ENCODE measurements at places on chromosomes 11 and 22. TPM values are rescaled to one million over a fixed set of nuclear protein-coding genes. Genes with fewer than 3 reads are reported as not detected.

RIMBP3C gene
- not detected for total RNA-seq

GLYATL2 gene
- not detected for total RNA-seq

TBRG1 gene
- total RNA-seq: 74.8 TPM

DNA sequence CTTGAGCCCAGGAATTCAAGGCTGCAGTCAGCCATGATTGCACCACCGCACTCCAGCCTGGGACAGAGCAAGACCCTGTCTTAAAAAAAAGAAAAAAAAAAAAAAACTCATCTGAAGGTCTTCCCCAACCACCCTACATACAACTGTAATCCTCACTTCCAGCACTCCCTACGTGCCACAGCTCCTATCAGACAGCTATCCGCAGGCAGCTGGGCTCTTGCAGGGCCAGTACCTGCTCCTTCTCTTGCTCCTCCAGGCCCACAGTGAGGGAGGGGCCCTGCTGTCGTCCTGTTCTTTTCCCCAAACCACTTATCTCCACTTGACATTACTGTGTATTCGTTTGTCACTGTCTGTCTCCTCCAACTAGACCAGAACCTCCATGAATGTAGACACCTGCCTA, 156.1 kb upstream of the NECTIN1 start:
- no peaks in the 10 kb centered on the region for H3K27me3 ChIP-seq
- no peaks in the 10 kb centered on the region for H3K36me3 ChIP-seq
- no peak overlapping the region for H3K4me3 ChIP-seq
- DNase-seq: no peak
- no peak overlapping the region for H3K27ac ChIP-seq
- H3K4me1 ChIP-seq: no peaks in the 10 kb centered on the region

GRCh38 chr11:128180441-128181087, 406.8 kb downstream of the ETS1 start:
- no peaks in the 10 kb centered on the region for H3K36me3 ChIP-seq
- DNase-seq: no peak
- H3K27ac ChIP-seq: no peak overlapping the region
- no peak overlapping the region for H3K4me3 ChIP-seq
- H3K27me3 ChIP-seq: no peaks in the 10 kb centered on the region

- H3K4me3 ChIP-seq: no peak overlapping the region
- no peaks in the 10 kb centered on the region for H3K27me3 ChIP-seq
- H3K27ac ChIP-seq: no peak overlapping the region
- no peak for DNase-seq
- H3K4me1 ChIP-seq: peaks cover 49% of the 10 kb centered on the region
Observed at GRCh38 chr11:57422669-57423068, 4.3 kb downstream of the SLC43A3 start.

- peaks cover 39% of the 10 kb centered on the region for H3K4me1 ChIP-seq
- peak overlapping the region; percentile 99 for H3K4me3 ChIP-seq
- peak overlapping the region; percentile 78 for H3K27ac ChIP-seq
- H3K27me3 ChIP-seq: no peaks in the 10 kb centered on the region
- DNase-seq: no peak
Observed at GRCh38 chr11:128513915-128514681, 73.3 kb downstream of the ETS1 start.

DNA sequence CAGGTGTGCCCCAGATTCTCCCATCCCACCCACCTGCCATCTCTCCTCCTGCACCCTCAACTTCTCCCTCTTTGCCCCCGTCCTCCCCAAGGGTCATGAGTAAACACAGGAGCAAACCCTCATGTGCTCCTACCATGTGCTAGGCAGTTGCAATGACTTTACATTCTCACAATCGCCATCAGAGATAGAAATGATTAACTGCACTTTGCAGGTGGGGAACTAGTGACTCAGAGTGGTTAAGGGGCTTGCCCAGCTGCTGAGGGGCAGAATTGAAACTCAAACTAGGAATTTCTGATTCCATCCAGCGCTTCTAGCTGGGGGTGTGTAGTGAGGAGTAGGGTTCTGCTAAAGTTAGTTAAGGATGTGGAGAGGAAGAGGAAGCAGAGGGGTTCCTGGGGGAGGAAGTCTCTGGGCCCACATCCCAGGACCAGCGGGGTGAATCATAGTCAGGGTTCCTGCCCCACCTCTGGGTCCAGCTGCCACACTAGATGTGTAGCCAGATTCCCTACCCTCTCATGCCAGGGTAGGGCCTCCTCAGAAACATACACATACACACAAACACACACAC, 16.0 kb upstream of the PRG2 start:
- no peak for DNase-seq
- H3K27me3 ChIP-seq: no peaks in the 10 kb centered on the region
- H3K4me3 ChIP-seq: no peak overlapping the region

- no peak overlapping the region for H3K27ac ChIP-seq
- no peaks in the 10 kb centered on the region for H3K27me3 ChIP-seq
- DNase-seq: no peak
- peaks cover 4% of the 10 kb centered on the region for H3K36me3 ChIP-seq
- peaks cover 35% of the 10 kb centered on the region for H3K4me1 ChIP-seq
Observed at GRCh38 chr11:102407901-102408300, 44.7 kb downstream of the TMEM123 start.

- H3K27ac ChIP-seq: no peak within 1 kb of the TSS
- H3K4me3 ChIP-seq: peak within 1 kb of the TSS; percentile 72
- DNase-seq: peak; percentile 47
- peaks cover 25% of the 10 kb centered on the region for H3K4me1 ChIP-seq
- H3K27me3 ChIP-seq: peaks cover 12% of the 10 kb centered on the region
Observed at GRCh38 chr11:13962562-13963168, at the start of gene SPON1. Gene SPON1 (plus strand): TSS chr11:13962723. CDS start chr11:13962905, 182 bp downstream.

Data from T-cell (primary cell).